ENCODE measurements at places on chromosomes 5 and 9. TPM values are rescaled to one million over a fixed set of nuclear protein-coding genes. Genes with fewer than 3 reads are reported as not detected.

DNA sequence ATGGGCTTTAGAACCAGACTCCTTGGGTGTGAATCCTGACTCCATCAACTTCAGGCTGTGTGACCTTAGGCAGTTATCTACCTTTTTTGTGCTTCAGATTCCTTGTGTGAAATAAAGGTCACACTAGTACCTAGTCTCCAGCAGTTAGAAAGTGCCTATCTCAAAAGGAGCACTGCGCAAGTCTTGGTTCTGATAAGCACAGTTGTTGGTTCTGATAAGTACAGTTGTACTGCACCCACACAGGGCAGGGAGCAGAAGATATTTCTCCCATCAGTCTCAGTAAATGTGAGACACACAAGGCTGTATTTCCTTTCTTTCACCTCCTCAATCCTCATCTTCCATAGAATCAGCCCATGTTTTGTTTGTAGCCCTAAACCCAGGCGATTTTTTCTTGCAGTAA lies 116.6 kb upstream of the DPYSL3 start:
- DNase-seq, result no peak

DNA sequence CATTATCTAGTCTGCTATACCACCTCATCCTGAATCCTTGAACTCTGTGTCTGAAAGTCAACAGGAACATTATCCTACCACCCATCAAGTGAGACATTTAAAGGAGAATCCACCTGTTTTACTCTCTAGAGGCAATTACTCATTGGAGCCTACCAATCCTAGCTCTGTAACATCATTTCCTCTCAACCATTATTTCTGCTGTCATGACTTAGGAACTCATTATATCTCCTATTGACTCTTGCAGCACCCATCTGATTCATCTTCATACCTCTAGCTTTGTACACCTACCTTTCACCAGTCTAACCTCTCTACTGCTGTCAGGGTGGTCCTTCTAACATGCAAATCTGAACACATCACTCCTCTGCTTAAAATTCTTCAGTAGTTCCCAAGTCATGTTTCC lies 481.5 kb downstream of the NFIB start:
- no peak for DNase-seq

- DNase-seq, result no peak
These were observed 9.4 kb downstream of the CD180 start for GRCh38 chr5:67187006-67187715.

GRCh38 chr5:76199336-76200318 lies 116.4 kb downstream of the SV2C start:
- DNase-seq, result no peak

DRD1 gene
- 4.2 TPM for total RNA-seq

IRX1 gene
- total RNA-seq, result 0.85 TPM

ITK gene
- total RNA-seq, result 1.1 TPM

Measured in urinary bladder (tissue), 4 donors.